ENCODE measurements at places on chromosomes 1 and 21. TPM values are rescaled to one million over a fixed set of nuclear protein-coding genes. Genes with fewer than 3 reads are reported as not detected.

DNA sequence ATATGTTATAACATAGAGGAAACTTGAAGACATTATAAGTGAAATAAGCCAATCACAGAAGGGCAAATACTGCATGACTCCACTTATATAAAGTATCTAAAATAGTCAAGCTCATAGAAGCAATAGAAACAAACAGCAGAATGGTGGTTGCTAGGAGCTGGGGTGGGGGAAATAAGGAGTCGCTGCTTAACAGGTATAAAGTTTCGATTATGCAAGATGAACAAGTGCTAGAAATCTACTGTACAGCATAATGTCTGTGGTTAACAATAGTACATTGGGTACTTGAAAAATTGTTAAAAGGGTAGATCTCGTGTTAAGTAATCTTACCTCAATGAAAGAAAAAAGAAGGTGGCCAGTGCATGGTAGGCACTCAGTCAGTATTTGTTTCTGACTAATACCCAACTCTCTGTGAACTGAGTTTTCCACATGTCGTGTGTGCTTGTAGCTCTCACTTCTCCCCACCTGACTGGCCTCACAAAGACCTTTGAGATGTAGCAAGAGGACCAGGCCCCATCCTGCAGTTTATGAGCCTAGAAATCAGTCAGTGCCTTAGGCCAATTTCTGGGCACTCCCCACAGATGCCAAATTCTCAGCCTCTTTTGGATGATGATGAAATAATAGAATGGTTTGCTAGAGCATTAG lies 14.7 kb upstream of the SPRR5 start:
- H3K4me1 ChIP-seq, result no peaks in the 10 kb centered on the region
- no peak overlapping the region for H3K27ac ChIP-seq
- H3K36me3 ChIP-seq, result no peaks in the 10 kb centered on the region

DNA sequence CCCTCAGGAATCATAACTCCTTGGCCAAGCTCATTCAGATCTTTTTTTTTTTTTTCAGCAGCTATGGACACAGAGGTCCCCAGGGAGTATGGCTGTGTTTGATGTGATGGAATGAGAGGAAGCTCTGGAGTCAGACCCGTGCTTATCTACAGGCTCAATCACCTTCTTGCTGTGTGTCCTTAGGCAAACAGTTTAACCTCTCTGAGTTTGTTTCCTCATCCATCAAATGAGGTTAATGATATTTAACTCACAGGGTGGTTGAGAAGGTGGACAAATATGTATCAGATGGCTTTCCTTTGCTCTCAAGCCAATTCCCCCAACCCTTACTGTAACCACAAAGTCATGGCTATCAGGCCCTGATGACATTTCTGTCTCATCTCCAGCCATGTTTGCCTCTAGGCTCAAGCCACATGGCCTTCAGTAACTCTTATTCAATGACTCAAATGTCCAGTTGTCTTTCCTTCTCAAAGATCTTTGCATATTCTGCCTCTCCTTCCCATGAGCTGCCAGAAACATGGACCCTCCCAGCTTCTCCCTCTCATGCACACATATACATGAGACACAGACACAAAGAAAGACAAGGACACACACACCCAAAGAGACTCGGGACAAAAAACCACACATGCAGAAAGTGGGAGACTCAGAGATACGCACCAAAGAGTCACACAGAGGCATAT lies 303.5 kb upstream of the KAZN start:
- DNase-seq, result no peak
- H3K36me3 ChIP-seq, result no peaks in the 10 kb centered on the region
- no peak overlapping the region for H3K27ac ChIP-seq
- H3K4me1 ChIP-seq, result no peaks in the 10 kb centered on the region

DNA sequence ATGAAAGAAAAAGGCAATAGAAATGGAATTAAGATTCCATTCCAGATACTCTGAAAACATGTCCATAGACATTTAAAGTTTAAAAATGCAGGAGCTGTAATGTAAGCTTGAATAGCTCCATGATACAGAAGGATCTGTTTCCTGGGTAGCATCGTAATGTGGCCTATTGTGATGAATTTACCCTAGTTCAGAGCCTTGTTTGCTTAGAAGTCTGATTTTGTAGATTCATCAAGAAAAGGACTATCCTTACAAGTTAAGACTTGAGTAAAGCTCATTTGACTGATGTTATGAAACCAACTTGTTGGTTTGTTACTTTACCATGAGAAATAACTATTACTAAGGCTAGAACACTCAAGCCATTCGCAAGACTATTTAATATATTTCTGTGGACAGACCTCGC lies 55.5 kb downstream of the KIF1B start:
- H3K4me1 ChIP-seq, result peaks cover 4% of the 10 kb centered on the region
- H3K36me3 ChIP-seq, result no peaks in the 10 kb centered on the region
- DNase-seq, result no peak
- H3K27ac ChIP-seq, result no peak overlapping the region
- H3K27me3 ChIP-seq, result no peaks in the 10 kb centered on the region
- H3K4me3 ChIP-seq, result no peak overlapping the region

- no peaks in the 10 kb centered on the region for H3K36me3 ChIP-seq
- H3K4me1 ChIP-seq, result peaks cover 11% of the 10 kb centered on the region
- no peak for DNase-seq
- peaks cover 5% of the 10 kb centered on the region for H3K27me3 ChIP-seq
These were observed 1.3 kb upstream of the TRABD2B start for GRCh38 chr1:47998396-47998990.

GRCh38 chr1:184387476-184388318 lies 868 bp downstream of the C1orf21 start:
- peak overlapping the region; percentile 81 for H3K27ac ChIP-seq
- no peaks in the 10 kb centered on the region for H3K27me3 ChIP-seq
- H3K4me3 ChIP-seq, result peak overlapping the region; percentile 68
- peaks cover 12% of the 10 kb centered on the region for H3K4me1 ChIP-seq
- H3K36me3 ChIP-seq, result no peaks in the 10 kb centered on the region
- DNase-seq, result peak; percentile 90

DNA sequence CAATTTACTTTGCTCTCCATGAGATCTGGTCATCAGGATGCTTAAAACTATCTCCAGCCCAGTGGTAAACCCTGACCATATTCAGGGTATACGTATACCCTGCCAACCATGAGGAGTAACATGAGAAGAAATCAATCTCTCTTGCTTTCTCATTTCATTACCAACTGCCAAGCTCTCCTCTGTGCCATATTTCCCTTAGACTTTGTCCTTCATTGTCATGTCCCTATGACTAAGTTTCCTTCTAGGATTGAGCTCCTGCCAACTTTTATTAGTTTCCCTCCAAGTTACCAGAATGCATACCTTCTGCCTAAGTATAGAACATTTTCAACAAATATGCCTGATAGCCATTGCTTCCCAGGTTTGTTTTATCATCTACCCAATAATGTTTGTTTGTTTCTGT lies 1113.9 kb upstream of the B3GALT2 start:
- H3K27me3 ChIP-seq, result no peaks in the 10 kb centered on the region
- no peaks in the 10 kb centered on the region for H3K36me3 ChIP-seq
- no peaks in the 10 kb centered on the region for H3K4me1 ChIP-seq
- DNase-seq, result no peak

- H3K27me3 ChIP-seq, result no peaks in the 10 kb centered on the region
- H3K4me3 ChIP-seq, result no peak overlapping the region
- H3K36me3 ChIP-seq, result no peaks in the 10 kb centered on the region
- DNase-seq, result peak; percentile 50
These were observed 23.3 kb downstream of the SLC6A17 start for GRCh38 chr1:110173466-110174105.

- no peak overlapping the region for H3K27ac ChIP-seq
- no peak for DNase-seq
- H3K4me1 ChIP-seq, result no peaks in the 10 kb centered on the region
- H3K36me3 ChIP-seq, result no peaks in the 10 kb centered on the region
- H3K4me3 ChIP-seq, result no peak overlapping the region
These were observed 376.4 kb downstream of the PCP4 start for GRCh38 chr21:40243685-40244084.

DNA sequence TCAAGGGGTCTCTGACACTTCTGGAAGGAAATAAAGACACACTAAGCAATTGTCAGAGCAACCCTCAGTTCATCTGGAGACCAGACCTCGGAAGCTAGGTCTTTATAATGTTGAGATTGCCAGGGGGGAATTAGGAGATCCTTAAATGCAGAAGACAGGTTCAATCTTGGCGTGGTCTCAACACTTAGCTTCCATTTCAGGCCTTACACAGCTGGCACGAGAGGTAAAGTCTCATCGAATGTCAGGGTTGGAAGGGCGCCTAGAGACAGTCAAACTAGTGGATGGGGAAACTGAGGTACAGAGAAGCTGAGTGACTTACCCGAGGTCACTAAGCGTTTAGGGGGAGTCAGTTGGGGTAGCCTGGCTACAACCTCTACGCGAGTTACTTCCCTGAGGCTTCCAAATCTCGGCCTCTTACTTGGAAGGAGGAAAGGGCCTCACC lies 562 bp upstream of the EPB41 start:
- no peak for DNase-seq
- H3K36me3 ChIP-seq, result no peaks in the 10 kb centered on the region
- H3K27me3 ChIP-seq, result no peaks in the 10 kb centered on the region
- H3K27ac ChIP-seq, result peak overlapping the region; percentile 59

DNA sequence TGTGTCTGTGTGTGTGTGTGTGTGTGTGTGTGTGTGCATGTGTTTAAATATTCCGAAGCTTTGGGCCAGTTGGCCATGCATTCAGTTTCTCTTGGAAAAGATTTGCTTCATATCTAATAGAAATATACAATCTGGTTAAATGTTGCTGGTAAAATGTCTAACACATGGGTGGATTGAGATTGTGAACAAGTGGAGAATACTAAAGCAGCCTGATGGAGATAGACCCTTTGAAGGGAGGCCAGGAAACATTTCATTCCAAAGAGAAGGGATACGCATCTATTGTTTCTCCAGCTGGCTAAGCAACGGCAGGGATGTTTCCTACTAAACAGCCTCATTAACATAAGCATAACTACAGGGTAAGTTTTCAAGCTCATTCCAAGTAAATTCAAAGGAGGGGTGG lies 257.5 kb upstream of the PTBP2 start:
- H3K36me3 ChIP-seq, result no peaks in the 10 kb centered on the region
- no peaks in the 10 kb centered on the region for H3K27me3 ChIP-seq
- no peak overlapping the region for H3K4me3 ChIP-seq
- no peak overlapping the region for H3K27ac ChIP-seq

DNA sequence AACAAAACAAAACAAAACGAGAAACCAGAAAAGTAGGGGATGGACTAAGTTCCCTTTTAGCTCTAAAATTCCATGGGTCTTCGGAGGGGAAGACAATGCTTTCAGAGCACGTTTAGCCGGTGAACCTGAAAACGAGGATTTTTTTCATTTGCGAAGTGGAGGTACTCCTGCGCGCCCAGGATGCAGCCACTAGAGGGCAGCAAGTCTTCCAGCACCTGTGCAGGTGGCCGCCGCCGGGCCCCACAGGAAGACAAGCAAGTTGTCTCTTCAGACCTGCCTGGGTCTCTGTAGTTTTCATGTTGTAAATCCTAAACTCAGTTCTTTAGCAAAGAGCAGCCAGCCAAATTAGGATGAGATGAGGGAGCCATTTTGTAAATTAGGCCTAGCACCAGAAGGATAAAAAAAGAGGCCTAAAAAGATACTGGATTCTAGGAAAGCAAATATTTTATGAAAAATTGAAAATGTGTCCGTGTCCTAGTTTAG lies 17.7 kb upstream of the SNX27 start:
- H3K27me3 ChIP-seq, result no peaks in the 10 kb centered on the region
- no peak overlapping the region for H3K27ac ChIP-seq
- no peaks in the 10 kb centered on the region for H3K4me1 ChIP-seq
- no peaks in the 10 kb centered on the region for H3K36me3 ChIP-seq

DNA sequence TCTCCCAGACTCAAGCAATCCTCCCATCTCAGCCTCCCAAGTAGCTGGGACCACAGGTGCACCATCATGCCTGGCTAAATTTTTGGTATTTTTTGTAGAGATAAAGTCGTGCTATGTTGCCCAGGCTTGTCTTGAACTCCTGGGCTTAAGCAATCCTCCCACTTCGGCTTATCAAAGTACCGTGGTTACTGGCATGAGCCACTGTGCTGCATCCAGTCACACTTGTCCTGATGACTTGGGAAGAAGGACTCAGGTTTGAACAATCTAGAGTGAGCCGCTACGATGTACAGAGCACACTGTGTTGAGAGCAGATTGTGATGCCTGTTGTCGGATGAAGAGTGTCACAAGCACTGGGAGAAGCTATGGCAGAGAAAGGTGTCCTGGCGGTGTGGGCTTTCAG lies 27.2 kb downstream of the RNF187 start:
- no peaks in the 10 kb centered on the region for H3K27me3 ChIP-seq
- H3K4me1 ChIP-seq, result no peaks in the 10 kb centered on the region

- no peaks in the 10 kb centered on the region for H3K36me3 ChIP-seq
- H3K4me3 ChIP-seq, result no peak overlapping the region
- peaks cover 35% of the 10 kb centered on the region for H3K4me1 ChIP-seq
- no peak for DNase-seq
- H3K27me3 ChIP-seq, result no peaks in the 10 kb centered on the region
These were observed 122.6 kb upstream of the PPP2R5A start for GRCh38 chr1:212162635-212163034.

GRCh38 chr1:42006836-42007235 lies 88.1 kb upstream of the HIVEP3 start:
- H3K27me3 ChIP-seq, result no peaks in the 10 kb centered on the region
- peaks cover 12% of the 10 kb centered on the region for H3K4me1 ChIP-seq

GRCh38 chr1:951364-951763 lies 7.7 kb downstream of the NOC2L start:
- no peak overlapping the region for H3K27ac ChIP-seq
- no peak overlapping the region for H3K4me3 ChIP-seq
- H3K4me1 ChIP-seq, result no peaks in the 10 kb centered on the region
- H3K27me3 ChIP-seq, result no peaks in the 10 kb centered on the region
- H3K36me3 ChIP-seq, result peaks cover 100% of the 10 kb centered on the region

- no peak for DNase-seq
- no peak overlapping the region for H3K27ac ChIP-seq
- H3K4me1 ChIP-seq, result peaks cover 20% of the 10 kb centered on the region
- no peaks in the 10 kb centered on the region for H3K27me3 ChIP-seq
- no peak overlapping the region for H3K4me3 ChIP-seq
- H3K36me3 ChIP-seq, result no peaks in the 10 kb centered on the region
These were observed 184.5 kb downstream of the TGFBR3 start for GRCh38 chr1:91701472-91701869.

GRCh38 chr1:188355082-188355481 lies 1526.3 kb downstream of the PLA2G4A start:
- no peaks in the 10 kb centered on the region for H3K4me1 ChIP-seq
- no peak overlapping the region for H3K4me3 ChIP-seq
- no peak for DNase-seq
- no peaks in the 10 kb centered on the region for H3K27me3 ChIP-seq
- H3K36me3 ChIP-seq, result no peaks in the 10 kb centered on the region

GRCh38 chr1:37274938-37275631 lies 199.3 kb upstream of the ZC3H12A start:
- no peak overlapping the region for H3K27ac ChIP-seq
- H3K4me3 ChIP-seq, result no peak overlapping the region
- H3K27me3 ChIP-seq, result no peaks in the 10 kb centered on the region
- no peaks in the 10 kb centered on the region for H3K36me3 ChIP-seq
- no peaks in the 10 kb centered on the region for H3K4me1 ChIP-seq

- no peak overlapping the region for H3K4me3 ChIP-seq
- no peak overlapping the region for H3K27ac ChIP-seq
- DNase-seq, result no peak
- no peaks in the 10 kb centered on the region for H3K27me3 ChIP-seq
- no peaks in the 10 kb centered on the region for H3K4me1 ChIP-seq
- no peaks in the 10 kb centered on the region for H3K36me3 ChIP-seq
These were observed 1262.8 kb upstream of the PRMT6 start for GRCh38 chr1:105793536-105794146.

Gene CELA3B
- total RNA-seq, result not detected

Gene SPOCD1
- total RNA-seq, result 12.7 TPM

Gene RSBN1
- 32.8 TPM for total RNA-seq

Gene MR1
- 39.3 TPM for total RNA-seq

Gene AUNIP
- 0.74 TPM for total RNA-seq

Gene PKP1
- 0.86 TPM for total RNA-seq

Gene CDC42BPA
- total RNA-seq, result 31.6 TPM

Gene TTC39A
- total RNA-seq, result 36.7 TPM

Gene RGSL1
- not detected for total RNA-seq

Gene SRP9
- 157 TPM for total RNA-seq

Gene ERICH3
- total RNA-seq, result 1.7 TPM

Gene RGS7
- total RNA-seq, result not detected

Gene MYBPH
- 0.39 TPM for total RNA-seq

Gene KRTAP24-1
- not detected for total RNA-seq
